ENCODE measurements at places on chromosomes 3 and 15. TPM values are rescaled to one million over a fixed set of nuclear protein-coding genes. Genes with fewer than 3 reads are reported as not detected.

KNL1 gene
- 28.7 TPM for polyA plus RNA-seq

CYP19A1 gene
- 29.0 TPM for polyA plus RNA-seq

XCR1 gene
- polyA plus RNA-seq, result 0.34 TPM

EFCC1 gene
- polyA plus RNA-seq, result 2.6 TPM

KCNH8 gene
- polyA plus RNA-seq, result 2.0 TPM

DNA sequence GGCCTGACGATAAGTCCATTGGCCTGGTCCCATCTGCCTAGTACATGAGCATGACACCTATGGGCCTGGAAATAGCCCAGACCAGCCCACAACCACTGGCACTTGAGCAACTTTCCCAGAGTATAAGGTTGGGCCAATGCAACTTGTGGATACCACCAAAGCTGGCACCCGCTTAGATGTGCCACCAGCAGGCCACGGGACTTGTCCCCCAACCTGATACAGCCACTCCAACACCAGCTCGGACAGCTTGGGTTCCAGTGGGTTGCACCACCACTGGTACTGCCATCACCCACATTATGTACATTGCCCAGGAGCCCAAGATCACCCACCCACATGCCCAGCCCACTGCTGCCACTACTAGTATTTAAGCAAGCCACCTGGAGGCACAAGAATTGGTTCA is 381.2 kb downstream of the GBE1 start:
- no peak overlapping the region for H3K4me3 ChIP-seq
- H3K27me3 ChIP-seq, result no peaks in the 10 kb centered on the region
- H3K36me3 ChIP-seq, result no peaks in the 10 kb centered on the region

DNA sequence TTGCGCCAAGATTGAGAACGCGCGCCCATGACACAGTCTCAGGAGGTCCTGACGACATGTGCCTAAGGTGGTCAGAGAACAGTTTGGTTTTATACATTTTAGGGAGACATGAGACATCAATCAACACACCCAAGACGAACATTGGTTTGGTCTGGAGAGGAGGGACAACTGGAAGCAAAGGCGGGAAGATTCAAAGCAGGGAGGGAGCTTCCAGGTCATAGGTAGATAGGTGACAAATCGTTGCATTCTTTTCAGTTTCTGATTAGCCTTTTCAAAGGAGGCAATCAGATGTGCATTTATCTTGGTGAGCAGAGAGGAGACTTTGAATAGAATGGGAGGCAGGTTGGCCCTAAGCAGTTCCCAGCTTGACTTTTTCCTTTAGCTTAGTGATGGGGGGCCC is 828.4 kb upstream of the DPPA4 start:
- no peaks in the 10 kb centered on the region for H3K4me1 ChIP-seq
- H3K27ac ChIP-seq, result no peak overlapping the region
- no peaks in the 10 kb centered on the region for H3K27me3 ChIP-seq
- no peak for DNase-seq

- no peak for DNase-seq
- H3K36me3 ChIP-seq, result no peaks in the 10 kb centered on the region
- H3K4me3 ChIP-seq, result no peak overlapping the region
- H3K27ac ChIP-seq, result no peak overlapping the region
- no peaks in the 10 kb centered on the region for H3K27me3 ChIP-seq
Measured at GRCh38 chr3:176850498-176850897, 346.8 kb downstream of the TBL1XR1 start.

DNA sequence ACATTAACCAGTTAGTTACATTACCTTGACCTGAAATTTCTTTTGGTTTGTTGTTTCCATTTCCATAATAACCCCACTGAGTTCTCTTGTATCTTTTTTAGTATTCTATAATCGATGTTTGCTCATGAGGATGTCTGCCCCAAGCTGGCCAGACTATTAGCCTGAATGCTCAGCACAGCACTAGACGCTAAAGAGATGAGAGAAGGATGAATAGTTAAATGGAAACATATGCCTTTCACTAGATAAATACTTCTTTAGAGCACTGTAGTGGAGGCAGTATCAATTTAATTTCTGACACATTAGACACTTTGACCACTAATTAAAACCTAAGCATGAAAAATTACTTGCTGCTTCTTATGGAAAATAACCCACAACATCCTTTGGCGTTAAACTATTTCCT is 654.9 kb upstream of the KCNMB2 start:
- no peak overlapping the region for H3K27ac ChIP-seq
- H3K36me3 ChIP-seq, result no peaks in the 10 kb centered on the region
- no peak overlapping the region for H3K4me3 ChIP-seq

DNA sequence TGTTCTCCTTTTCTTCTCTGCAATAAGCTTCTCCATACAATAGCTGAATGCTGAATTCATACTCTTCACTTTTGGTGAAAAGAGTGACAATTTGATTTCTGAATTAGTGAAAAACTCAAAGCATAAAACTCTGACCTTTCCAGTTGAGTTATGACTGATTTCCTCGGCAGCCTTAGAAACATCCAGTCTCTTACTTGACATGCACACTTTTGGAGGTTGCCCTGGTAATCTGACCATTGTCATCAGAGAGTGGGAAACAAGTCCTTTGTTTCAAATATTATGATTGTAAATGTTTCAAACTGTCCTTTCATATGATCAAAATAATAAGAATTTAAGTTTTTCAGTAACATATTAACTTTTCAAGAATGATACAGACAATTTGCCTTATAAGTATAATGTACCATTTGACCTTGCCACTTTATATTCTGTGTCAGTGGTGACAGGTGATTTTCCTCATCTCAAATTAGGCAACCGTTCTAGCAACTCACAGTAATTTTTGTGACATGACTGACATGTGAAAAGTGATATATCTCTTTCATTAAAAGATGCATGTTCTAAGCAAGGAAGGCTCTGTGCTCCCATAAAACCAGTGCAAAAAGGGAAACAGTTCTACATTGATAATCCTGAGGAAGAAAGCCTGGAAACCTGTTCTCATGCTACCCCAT is 507.6 kb upstream of the ROBO2 start:
- H3K27ac ChIP-seq, result no peak overlapping the region
- no peaks in the 10 kb centered on the region for H3K36me3 ChIP-seq
- no peaks in the 10 kb centered on the region for H3K4me1 ChIP-seq
- no peak for DNase-seq
- no peak overlapping the region for H3K4me3 ChIP-seq

GRCh38 chr15:45376967-45377608 is 1.3 kb downstream of the GATM start:
- peaks cover 4% of the 10 kb centered on the region for H3K4me1 ChIP-seq
- no peaks in the 10 kb centered on the region for H3K27me3 ChIP-seq
- no peak for DNase-seq
- no peaks in the 10 kb centered on the region for H3K36me3 ChIP-seq

- no peaks in the 10 kb centered on the region for H3K4me1 ChIP-seq
- DNase-seq, result no peak
- H3K4me3 ChIP-seq, result no peak overlapping the region
- H3K36me3 ChIP-seq, result no peaks in the 10 kb centered on the region
- H3K27me3 ChIP-seq, result no peaks in the 10 kb centered on the region
Measured at GRCh38 chr3:53377794-53378193, 30.5 kb upstream of the DCP1A start.

- peak overlapping the region; percentile 27 for H3K4me3 ChIP-seq
- H3K4me1 ChIP-seq, result peaks cover 13% of the 10 kb centered on the region
- DNase-seq, result peak; percentile 25
- H3K36me3 ChIP-seq, result no peaks in the 10 kb centered on the region
- no peaks in the 10 kb centered on the region for H3K27me3 ChIP-seq
Measured at GRCh38 chr3:32577581-32578556, 7.2 kb upstream of the DYNC1LI1 start.

DNA sequence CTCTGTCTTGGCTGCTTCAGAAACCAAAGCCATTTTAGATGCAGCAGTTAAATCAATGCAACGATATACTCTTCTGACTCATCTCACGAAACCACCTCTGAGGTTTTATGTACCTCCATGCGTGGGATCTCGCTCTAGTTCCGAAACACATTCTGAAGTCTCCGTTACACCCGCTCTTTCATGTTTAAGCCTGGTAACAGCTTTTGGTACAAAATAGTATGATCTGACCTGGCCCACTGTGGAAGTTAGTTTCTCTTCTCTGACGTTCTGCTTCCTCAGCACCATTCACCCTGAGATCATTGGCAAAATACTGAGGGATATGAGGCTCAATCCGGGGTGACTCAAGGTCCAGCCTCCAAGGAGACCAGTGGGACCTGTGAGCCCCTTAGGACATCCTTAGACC is 121.9 kb downstream of the TMEM266 start:
- H3K27me3 ChIP-seq, result no peaks in the 10 kb centered on the region
- H3K27ac ChIP-seq, result no peak overlapping the region
- peaks cover 4% of the 10 kb centered on the region for H3K4me1 ChIP-seq
- no peak overlapping the region for H3K4me3 ChIP-seq
- DNase-seq, result no peak

GRCh38 chr3:56157693-56158362 is 310.4 kb downstream of the ERC2 start:
- H3K4me1 ChIP-seq, result no peaks in the 10 kb centered on the region
- H3K4me3 ChIP-seq, result no peak overlapping the region
- H3K27me3 ChIP-seq, result no peaks in the 10 kb centered on the region
- no peaks in the 10 kb centered on the region for H3K36me3 ChIP-seq
- peak; percentile 18 for DNase-seq
- no peak overlapping the region for H3K27ac ChIP-seq

- H3K27me3 ChIP-seq, result no peaks in the 10 kb centered on the region
- H3K36me3 ChIP-seq, result no peaks in the 10 kb centered on the region
- peak; percentile 31 for DNase-seq
- peak overlapping the region; percentile 87 for H3K27ac ChIP-seq
Measured at GRCh38 chr15:82540984-82541431, 751 bp upstream of the RPS17 start.

DNA sequence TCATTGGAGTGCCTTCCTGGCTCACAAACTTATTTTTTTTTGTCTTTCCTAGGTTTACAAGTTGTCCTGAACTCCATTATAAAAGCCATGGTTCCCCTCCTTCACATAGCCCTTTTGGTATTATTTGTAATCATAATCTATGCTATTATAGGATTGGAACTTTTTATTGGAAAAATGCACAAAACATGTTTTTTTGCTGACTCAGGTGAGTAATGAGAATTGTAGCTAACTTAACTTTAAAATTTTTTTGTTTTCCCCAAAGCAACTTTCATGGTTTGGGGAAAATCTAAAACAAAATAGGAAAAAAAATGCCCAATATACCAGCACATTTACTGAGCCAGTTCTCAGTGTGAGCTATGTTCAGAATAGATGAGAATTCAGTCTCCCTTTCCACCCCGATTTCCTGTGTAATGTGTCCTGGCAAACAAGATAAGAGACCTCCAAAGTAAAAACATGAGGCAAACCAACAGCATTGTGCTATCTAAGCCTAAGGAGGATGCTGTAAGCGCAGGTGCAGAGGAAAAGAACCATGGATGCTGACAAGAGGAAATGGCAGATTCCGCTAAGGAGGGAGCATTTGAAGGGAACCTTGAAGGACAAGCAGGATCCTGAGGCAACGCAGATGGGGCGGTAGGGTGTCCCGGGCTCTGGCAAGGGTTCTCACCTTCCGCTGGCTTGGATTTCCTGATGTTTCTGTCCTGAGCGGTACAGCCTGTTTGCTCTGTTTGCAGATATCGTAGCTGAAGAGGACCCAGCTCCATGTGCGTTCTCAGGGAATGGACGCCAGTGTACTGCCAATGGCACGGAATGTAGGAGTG is 171.4 kb downstream of the CACNA1D start:
- DNase-seq, result no peak
- no peak overlapping the region for H3K27ac ChIP-seq
- H3K4me3 ChIP-seq, result no peak overlapping the region
- peaks cover 2% of the 10 kb centered on the region for H3K4me1 ChIP-seq

DNA sequence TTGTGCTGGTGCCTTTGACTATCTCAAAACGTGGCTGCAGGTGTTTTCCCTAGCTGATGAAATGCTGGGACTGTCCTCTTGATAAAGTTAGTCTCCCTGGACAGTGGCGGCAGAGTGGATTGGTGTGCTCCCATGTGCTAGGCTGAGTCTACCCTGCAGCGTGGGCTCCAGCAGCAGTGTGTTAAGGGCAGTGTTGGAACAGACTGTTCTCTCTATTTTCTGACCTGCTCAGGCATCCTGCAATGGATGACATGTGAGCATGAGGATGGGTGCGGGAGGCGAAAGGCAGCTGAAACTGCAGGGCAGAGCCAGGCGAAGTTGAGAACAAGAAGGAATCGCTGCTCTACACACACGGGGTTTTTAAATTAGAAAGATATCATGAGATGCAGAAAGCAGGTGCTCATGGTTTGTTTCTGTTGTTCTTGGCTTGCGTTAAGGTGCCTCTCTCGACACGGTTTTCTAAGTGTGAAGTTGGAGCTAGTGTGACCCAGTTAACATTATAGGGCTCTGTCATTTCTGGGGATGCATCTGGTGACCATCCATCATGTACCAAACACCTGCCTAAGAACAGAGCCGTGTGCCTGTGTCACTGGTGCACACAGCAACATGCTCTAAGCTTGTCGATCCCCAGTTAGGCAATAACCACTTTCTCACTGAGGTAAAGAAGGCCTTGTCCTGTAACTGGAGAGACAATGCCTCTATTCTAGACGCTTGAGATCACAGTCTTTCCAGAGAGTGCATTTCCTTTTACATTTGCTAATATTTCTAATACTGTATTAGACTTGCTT is 44.3 kb downstream of the SLCO3A1 start:
- DNase-seq, result peak; percentile 37
- H3K4me1 ChIP-seq, result no peaks in the 10 kb centered on the region
- H3K27me3 ChIP-seq, result no peaks in the 10 kb centered on the region
- no peak overlapping the region for H3K27ac ChIP-seq
- H3K36me3 ChIP-seq, result no peaks in the 10 kb centered on the region

GRCh38 chr3:3853544-3853943 is 54.3 kb downstream of the LRRN1 start:
- H3K4me3 ChIP-seq, result no peak overlapping the region
- H3K27me3 ChIP-seq, result no peaks in the 10 kb centered on the region
- no peaks in the 10 kb centered on the region for H3K36me3 ChIP-seq
- no peaks in the 10 kb centered on the region for H3K4me1 ChIP-seq

- H3K27me3 ChIP-seq, result no peaks in the 10 kb centered on the region
- H3K4me3 ChIP-seq, result no peak overlapping the region
- H3K4me1 ChIP-seq, result no peaks in the 10 kb centered on the region
Measured at GRCh38 chr3:159191447-159191846, 389.6 kb downstream of the MFSD1 start.

DNA sequence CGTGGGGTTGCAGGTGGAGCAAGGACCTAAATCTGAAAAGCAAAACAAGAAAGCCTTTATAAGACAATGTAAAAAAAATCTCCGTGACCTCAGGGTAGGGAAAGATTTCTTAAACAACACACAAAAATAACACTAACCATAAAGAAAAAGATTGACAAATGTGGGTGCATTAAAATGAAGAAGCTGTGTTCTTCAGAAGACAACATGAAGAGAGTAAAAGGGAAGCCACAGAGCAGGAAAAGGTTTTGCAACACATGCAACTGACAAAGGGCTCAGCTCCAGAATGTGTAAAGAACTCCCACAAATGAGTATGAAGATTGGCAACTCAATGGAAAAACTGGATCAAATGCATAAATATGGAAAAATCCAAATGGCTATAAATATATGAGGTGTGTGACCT is 74.2 kb downstream of the MAGEF1 start:
- no peak overlapping the region for H3K27ac ChIP-seq
- no peaks in the 10 kb centered on the region for H3K36me3 ChIP-seq
- no peak for DNase-seq
- H3K27me3 ChIP-seq, result no peaks in the 10 kb centered on the region

- DNase-seq, result no peak
- H3K27me3 ChIP-seq, result no peaks in the 10 kb centered on the region
- no peaks in the 10 kb centered on the region for H3K36me3 ChIP-seq
- no peak overlapping the region for H3K27ac ChIP-seq
- no peaks in the 10 kb centered on the region for H3K4me1 ChIP-seq
- no peak overlapping the region for H3K4me3 ChIP-seq
Measured at GRCh38 chr3:43856351-43856750, 165.6 kb downstream of the ABHD5 start.

GRCh38 chr3:46087871-46088270 is 60.6 kb upstream of the XCR1 start:
- H3K4me3 ChIP-seq, result no peak overlapping the region
- H3K36me3 ChIP-seq, result no peaks in the 10 kb centered on the region
- no peaks in the 10 kb centered on the region for H3K27me3 ChIP-seq
- H3K27ac ChIP-seq, result no peak overlapping the region
